ENCODE measurements at places on chromosomes 11 and 22.

- no peak for DNase-seq
Measured at GRCh38 chr22:20542055-20542454, 34.6 kb downstream of the MED15 start.

- peak; percentile 76 for DNase-seq
Measured at GRCh38 chr22:50260801-50261614, 475 bp downstream of the MAPK12 start.

DNA sequence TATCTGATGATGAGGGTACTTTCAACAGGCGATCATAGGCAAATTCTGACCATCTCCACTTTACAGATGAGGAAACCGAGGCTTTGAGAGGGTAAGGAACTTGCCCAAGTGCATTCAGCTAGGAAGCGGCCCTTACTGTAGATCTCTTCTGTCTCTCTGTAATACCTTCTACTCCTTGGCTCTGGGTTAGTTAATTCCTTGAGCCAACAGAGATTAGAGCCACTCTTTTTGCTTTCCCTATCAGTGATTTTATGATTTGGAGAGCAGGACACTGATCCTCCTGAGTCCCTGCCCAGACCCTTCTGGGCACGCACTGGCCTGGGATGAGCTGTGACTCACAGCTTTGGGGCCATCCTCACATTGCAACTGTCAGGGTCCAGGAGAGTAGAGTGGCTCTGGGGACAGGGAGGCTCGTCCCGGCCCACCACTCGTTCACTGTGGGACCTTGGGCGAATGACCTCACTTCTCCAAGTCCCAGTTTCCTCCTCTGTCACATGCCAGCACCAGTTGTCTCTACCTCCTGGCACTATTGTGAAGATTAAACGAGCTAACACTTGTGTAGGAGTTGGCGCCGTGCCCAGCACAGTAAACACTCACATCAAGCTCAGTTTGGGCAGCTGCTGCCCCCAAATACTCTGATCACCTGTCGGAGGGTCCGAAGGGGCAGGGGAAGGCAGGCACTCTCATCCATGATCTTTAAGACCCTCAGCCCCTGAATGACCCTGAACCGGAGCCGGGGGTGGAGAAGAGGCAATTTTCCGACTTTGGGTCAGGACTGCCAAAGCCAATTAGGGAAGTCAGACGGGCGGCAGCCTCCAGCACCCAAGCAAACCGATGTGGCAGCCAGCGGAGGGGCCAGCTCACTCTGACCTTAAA lies 235.0 kb downstream of the MIAT start:
- DNase-seq, result no peak

GRCh38 chr11:109586789-109587188 lies 164.8 kb downstream of the C11orf87 start:
- DNase-seq, result no peak
